Activated CD4-positive, alpha-beta memory T cell treated with anti-CD3 and anti-CD28 coated beads for 36 hours (primary cell): ENCODE measurements at places on chromosomes 7 and 10. TPM values are rescaled to one million over a fixed set of nuclear protein-coding genes. Genes with fewer than 3 reads are reported as not detected.

Gene HSPA12A
- 0.40 TPM for total RNA-seq

Gene ASB10
- total RNA-seq = not detected

DNA sequence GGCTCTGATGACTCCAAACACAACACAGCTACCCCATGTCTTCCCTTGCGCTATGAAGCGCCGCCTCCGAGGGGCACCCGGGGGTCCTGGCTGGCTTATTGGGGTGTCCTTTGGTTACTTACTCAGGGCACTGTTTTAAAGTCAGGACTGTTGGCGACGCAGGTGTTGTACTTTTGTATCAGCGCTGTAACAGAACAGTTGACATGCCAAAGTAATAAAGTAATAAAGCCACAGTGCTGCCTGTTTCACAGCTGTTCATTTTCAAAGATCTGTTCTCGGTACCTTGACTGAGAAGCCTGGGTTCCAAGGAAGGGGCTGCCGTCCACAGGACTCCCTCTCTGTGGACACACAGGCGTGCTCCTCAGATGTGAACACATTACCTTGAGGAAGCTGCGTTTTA lies 64.1 kb downstream of the WDR37 start:
- H3K4me1 ChIP-seq = peaks cover 28% of the 10 kb centered on the region
- H3K27ac ChIP-seq = no peak overlapping the region
- no peaks in the 10 kb centered on the region for H3K27me3 ChIP-seq
- H3K36me3 ChIP-seq = peaks cover 70% of the 10 kb centered on the region

GRCh38 chr10:131679926-131680325 lies 220.9 kb upstream of the PPP2R2D start:
- no peak for DNase-seq
- H3K4me3 ChIP-seq = no peak overlapping the region
- H3K4me1 ChIP-seq = no peaks in the 10 kb centered on the region

DNA sequence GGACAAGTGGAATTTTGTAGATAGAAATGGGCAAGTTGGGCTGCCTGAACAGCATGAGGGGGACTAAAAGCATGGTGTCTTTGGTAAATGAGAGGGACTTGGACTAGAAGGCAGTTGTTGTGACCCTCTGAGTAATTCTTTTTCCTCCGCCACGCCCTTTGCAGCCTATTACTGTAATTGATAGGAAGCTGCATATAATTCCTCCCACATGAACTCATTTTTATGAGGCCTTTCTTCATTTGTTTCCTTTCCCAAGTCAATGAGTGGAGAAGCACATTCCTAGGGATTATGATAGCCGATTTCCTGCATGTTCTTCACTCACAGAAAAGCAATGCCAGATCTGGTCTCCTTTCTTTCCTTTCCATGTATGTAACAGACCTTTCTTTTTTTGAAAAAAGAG lies 27.7 kb downstream of the ZSCAN25 start:
- H3K4me3 ChIP-seq = no peak overlapping the region
- H3K27ac ChIP-seq = no peak overlapping the region
- no peaks in the 10 kb centered on the region for H3K27me3 ChIP-seq
- no peak for DNase-seq

DNA sequence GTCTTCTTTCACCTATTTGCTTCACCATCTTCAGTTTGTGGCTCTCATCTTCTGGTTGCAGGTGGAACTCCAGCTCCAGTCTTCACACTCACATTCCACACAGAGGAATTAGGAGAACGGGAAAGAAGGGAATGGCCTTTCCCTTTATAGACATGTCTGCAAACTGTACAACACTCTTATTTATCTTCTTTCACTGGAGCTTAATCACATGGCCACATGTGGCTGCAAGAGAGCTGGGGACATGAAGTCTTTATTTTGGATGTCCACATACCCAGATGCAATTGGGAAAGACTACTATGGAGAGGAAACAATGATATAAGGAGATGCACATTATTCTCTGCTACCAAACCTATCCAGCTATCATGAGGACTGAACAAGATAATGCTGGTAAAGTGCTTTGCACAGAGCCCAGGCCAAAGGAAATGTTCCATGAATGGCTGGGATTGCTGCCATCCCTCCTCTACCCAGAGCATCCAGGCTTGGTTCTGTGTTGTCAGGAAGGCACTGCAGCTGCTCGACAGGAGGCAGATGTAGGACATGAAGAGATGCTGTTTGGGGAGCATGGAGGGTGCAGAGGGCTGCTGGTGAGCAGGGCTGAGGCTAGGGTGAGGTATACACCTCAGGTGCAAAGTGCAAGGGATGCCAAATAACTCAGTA lies 183.8 kb upstream of the TBX20 start:
- no peaks in the 10 kb centered on the region for H3K4me1 ChIP-seq
- H3K27me3 ChIP-seq = no peaks in the 10 kb centered on the region
- H3K36me3 ChIP-seq = no peaks in the 10 kb centered on the region
- H3K4me3 ChIP-seq = no peak overlapping the region
